COLO829 (cell line): ENCODE measurements at places on chromosomes 7 and 10.

- no peak for DNase-seq
Measured at GRCh38 chr7:33550979-33551378, 354.4 kb upstream of the BMPER start.

- DNase-seq, result no peak
Measured at GRCh38 chr7:41777894-41778596, 75.2 kb upstream of the INHBA start.

DNA sequence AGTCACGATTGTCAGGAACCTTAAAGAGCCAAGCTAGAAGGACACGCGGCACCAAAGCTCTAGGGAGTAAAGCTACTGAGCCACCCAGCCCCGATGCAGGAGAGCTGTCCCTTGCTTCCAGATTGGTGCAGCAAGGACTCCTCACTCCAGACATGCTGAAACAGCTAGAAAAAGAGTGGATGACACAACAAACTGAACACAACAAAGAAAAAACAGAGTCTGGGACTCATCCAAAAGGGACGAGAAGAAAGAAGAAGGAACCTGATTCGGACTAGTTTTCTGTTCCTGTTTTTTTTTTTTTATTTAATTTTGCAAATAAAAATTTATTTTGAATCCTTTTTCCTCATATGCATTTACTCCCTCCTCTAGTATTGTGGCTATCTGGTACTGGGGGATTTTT lies 11.4 kb upstream of the HKDC1 start:
- no peak for DNase-seq

DNA sequence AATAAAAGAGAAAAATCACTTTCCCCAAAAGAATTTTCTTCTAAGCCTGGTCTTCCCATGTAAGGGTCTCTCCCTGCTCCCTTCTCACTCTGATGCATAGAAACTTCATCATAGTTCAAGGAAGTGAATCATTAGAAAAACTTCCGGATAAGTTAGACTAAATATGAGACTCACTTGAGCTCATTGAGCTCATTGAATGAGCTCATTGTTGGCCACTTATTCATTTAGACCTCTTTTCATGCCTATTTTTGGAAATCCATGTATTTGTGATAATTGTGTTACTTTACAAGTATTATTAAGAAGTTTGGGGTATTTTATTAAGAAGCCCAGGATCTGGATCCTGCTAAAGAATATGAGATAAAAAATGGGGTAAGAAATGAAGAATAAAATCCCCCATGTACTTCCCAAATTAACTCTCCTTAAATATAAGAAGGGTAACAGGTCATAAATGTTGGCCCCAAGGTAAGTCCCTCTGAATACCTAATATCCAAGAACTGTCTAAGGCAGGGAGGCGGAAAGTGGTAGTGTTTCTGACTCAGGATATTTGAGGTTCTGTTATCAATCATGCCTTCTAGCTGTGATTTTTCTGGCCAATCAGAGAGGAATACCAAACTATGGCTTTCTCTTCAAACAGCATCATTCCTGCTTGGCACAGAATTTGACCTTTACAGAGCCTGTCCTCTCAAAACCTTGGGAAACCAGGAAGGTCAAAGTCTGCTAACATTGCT lies 236.5 kb upstream of the PTN start:
- peak; percentile 96 for DNase-seq

GRCh38 chr7:92432299-92432946 lies 14.9 kb upstream of the GATAD1 start:
- no peak for DNase-seq

DNA sequence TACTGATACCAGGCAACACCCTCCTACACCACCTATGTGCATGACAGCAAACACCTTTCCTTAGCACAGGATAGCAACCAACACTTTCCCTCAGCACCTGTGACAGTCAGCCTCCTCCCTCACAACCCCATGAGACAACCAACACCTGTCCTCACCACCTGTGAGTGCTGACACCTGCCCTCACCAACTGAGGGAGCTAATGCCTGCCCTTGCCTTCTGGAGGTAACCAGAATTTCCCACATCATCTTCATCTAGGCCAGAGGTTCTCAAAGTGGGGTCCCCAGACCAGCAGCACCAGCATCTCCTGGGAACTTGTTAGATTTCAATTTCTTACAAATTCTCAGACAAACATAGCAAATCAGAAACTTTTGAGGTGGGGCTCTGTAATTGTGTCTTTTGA lies 112.5 kb downstream of the GRID1 start:
- DNase-seq, result no peak

- DNase-seq, result no peak
Measured at GRCh38 chr10:32263300-32263699, 83.7 kb downstream of the EPC1 start.

- DNase-seq, result no peak
Measured at GRCh38 chr7:24741679-24742505, 15.4 kb downstream of the GSDME start.

DNA sequence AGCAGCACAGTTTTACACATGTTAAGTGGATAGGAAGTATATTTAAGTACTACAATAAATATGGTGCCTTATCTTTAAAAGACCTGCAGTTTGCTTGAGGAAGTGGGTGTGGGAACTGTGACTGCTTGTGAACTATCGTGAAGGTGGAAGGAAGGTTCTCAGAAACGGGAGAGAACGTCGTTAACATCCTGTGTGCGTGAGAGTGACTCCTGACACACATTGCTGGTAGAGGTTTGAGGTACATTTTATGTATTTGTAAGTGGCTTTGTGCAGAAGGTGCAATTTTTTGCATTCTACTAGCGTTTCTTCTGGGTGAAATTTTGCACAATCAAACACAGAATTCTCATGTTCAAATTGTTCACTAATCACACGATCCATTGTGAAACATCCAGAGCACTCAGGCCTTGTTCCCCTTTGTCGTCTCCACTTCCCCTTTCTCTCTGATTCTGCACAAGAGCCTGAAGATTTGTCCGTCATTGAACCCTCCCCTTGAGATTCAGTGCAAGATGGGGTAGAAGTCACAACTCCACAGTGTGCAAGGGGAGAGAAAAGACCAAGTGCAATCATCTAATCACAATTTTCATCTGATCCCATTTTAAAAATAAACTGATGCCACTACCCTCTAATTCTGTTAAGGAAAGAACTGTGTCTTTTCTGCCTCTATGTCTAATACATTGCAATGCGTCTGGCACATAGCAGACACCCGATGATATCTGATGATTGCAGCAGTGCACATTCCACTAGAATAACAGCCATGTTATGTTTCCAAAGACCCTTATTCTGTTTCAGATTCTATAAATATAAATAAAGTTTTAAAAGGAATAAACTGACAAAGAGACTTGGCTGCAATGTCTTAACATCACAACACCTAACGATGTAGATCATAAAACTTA lies 279.9 kb downstream of the NEBL start:
- no peak for DNase-seq

GRCh38 chr10:61765176-61766087 lies 102.7 kb downstream of the CABCOCO1 start:
- no peak for DNase-seq

- no peak for DNase-seq
Measured at GRCh38 chr7:106456329-106456728, 171.5 kb upstream of the NAMPT start.

DNA sequence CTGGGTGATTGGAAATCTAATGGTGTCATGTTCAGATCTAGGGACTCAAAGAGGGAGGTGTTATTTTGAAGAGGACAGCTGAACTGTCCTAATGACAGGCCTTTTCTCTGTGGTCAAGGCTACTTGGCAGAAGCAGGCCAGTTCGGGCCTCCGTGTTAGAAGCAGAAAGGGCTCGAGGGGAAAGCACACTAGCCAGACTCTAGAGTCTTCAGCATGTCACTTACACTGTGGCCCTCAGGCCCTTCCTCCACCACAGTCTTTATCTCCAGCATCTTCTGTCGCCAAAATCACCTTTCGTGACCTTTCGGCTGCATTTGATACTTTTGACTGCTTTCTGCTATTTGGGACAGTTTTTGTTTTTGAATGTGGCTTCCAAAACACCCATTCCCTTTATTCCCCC lies 123.3 kb downstream of the CNNM2 start:
- no peak for DNase-seq

DNA sequence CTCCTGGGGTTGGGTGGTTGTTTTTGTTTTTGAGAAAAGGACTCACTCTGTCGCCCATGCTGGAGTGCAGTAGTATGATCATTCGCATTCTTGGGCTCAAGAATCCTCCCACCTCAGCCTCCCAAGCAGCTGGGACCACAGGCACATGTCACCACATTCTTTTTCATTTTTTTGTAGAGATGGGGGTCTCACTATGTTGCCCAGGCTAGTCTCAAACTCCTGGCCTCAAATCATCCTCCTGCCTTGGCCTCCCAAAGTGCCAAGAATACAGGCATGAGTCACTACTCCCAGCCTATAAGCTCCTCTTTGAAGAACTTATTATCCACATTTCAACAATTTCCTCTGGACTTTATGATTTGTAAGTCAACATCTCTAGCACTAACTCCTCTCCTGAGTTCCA lies 102.7 kb downstream of the KMT2C start:
- no peak for DNase-seq

DNA sequence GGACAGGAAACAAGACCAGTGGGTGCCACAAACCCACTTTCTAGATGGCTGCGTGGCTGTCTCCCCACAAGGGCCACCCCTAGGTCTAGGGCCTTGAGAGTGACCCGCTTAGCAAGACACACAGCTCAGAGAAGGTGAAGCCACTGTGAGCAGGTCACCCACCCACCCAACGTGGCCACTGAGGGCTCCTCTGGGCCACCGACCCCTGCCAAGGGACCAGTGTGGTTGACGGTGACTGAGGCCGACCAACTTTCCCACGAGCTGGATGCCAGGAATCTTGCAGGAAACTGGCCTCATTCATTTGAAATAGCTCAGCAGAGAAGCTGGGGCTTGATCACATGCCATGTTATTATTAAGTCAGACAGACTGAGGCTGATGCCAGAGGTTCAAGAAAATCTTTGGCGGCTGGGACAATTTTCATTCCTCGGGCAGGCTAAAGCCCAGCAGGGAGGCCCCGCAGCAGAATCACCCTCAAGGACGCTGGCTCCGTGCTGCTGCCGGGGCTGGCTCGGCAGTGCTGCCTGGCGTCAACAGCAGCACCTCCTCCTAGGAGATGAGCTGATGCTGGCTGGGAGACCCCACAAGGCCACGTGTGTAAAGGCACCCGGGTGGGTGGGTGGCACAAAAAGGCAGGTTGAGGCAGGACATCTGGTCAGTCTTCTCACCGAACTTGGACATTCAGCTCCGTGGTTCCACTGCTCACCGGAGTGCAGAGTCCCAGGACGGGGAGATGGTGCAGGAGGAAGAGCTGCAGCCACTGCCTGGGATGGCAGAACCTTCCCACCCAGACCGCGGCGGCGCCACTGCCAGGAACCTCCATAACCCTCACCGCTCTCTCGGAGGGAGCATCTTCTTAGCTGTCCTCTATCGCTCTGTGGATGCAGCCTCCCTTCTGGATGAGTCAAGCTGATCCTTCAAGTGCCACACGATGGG lies 57.8 kb downstream of the ZRANB1 start:
- peak; percentile 11 for DNase-seq

- no peak for DNase-seq
Measured at GRCh38 chr10:11166550-11166949, 148.9 kb downstream of the CELF2 start.

- DNase-seq, result no peak
Measured at GRCh38 chr7:112362731-112363131, 87.5 kb upstream of the IFRD1 start.

GRCh38 chr7:69439636-69440325 lies 158.5 kb upstream of the AUTS2 start:
- no peak for DNase-seq

DNA sequence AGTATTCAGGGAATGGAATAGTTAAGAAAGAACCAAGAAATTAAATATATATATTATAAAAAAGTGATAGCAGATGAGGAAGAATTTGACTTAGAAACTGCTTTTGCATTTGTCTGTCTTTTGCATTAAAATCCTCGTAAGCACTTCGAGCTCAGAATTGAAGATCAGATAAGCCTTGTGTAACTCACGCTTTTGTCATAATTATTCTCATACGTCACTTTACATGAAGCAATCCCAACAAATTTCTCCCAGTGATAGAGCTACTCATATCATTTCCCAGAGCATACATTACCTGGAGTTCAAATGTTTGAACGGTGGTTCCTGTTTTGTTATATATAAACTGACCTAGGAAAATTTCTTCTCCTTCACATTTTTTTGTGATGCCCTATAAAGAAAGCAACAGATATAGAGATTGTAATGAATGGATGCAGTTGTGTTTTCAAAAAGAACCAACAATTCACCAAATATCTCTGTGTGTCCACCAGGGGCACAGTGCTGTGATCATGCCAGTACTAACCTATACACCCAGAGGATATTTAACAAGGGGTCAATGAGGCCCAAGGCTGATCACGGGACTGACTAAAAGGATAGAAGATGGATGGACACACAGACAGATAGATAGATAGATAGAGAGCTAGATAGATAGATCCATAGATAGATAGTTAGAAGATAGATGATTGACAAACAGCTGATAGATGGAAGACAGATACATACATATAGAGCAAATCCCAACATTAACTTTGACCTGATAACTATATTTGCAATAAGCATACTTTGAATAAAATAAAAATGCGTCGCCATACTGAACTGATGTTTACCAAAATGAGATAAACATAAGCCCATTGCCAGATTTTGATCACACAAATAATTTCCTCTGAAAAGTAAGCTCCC lies 9.3 kb upstream of the HUS1 start:
- peak; percentile 60 for DNase-seq
